ENCODE measurements at places on chromosomes 3 and 15. TPM values are rescaled to one million over a fixed set of nuclear protein-coding genes. Genes with fewer than 3 reads are reported as not detected.

GRCh38 chr3:161343986-161344385 is 27.3 kb downstream of the SPTSSB start:
- DNase-seq = no peak

- DNase-seq = no peak
Measured at GRCh38 chr3:113140876-113141275, 70.5 kb upstream of the BOC start.

The HES1 gene
- total RNA-seq = 29.2 TPM

DNA sequence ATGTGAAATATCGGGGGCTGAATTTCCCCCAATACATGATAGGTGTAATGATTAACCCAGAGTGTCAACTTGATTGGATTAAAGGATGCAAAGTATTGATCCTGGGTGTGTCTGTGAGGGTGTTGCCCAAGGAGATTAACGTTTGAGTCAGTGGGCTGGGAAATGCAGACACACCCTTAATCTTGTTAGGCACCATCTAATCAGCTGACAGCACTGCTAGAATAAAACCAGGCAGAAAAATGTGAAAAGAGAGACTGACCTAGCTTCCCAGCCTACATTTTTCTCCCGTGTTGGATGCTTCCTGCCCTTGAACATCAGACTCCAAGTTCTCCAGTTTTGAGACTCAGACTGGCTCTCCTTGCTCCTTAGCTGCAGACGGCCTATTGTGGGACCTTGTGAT is 247.8 kb downstream of the OTOL1 start:
- DNase-seq = no peak

The POLQ gene
- total RNA-seq = 0.23 TPM

The MAP1A gene
- 67.7 TPM for total RNA-seq
